Left lobe of liver (tissue), 2 donors: ENCODE measurements at places on chromosomes 16 and 17.

DNA sequence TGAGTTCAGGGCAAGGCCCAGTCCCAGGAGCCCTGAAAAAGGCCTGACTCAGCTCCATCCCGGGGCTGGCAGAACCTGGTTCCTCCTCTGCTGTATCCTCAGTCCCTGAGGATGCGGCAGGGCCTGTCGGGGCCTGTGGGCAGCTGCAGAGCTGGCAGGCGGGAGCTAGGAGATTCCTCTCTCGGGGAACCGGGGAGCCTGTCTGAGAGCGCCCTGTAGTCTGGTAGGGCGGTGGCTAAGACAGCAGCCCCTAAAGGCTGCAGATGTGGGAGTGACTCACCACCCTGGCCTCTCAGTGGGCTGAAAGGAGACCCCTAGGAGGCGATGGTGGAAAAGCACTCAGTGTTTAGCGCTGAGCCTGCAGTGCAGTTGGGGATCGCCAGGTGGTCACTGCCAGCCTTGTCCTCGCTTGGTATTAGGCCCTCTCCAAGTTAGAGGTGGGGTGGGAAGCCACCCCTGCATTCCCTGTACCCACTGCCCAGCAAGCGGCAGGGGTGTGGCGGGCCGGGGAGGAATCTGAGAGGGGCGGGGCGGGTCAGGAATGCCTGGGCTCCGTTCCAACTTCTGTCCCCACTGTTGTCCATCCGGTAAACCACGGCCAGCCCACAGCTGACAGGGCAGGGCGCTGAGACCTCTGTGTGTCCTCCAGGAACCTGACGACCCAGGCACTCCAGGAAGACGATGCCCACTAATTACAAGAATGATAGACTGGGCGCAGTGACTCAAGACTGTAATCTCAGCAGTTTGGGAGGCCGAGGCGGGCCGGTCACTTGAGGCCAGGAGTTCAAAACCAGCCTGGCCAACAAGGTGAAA lies 29.5 kb upstream of the CDH1 start:
- no peak for DNase-seq

DNA sequence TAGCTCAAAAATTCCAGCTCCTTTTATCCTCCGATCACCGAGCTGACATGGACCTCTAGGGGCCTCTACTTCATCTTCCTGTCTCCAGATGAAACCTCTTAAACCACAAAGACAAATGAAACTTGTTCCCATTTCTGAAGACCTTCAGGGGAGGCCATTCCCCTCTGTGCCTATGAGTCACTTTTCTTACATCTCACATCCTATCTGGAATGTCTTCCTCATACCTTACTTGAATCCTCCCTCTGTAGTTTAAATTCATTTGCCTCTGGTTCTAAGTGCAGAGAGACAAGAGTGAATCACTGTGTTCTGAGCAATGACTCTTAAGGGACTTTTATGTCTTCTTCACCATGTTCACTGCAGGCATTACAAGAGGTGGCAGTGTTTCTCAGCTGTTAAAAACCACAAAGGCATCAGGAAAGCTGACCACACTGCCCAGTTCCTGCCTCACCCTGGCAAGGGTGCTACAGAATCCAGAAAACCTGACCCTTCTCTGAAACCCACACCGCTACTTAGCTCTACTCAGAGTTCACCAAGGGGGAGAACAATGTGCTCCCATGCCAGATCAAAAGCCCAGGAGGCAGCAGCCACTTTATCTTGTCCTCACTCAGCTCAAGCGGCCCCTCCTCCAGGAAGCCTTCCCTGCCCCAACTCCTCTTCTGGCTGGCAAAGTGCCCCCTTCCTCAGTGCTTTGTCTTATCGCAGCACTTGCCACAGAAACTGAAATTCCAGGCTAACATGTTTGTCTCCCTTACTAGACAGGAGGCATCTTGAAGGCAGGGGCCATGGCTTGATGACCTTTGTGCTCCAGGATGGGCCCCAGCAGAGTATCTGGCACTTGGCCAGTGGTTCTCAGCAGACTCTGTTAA lies 6.4 kb downstream of the CUEDC1 start:
- DNase-seq: no peak

DNA sequence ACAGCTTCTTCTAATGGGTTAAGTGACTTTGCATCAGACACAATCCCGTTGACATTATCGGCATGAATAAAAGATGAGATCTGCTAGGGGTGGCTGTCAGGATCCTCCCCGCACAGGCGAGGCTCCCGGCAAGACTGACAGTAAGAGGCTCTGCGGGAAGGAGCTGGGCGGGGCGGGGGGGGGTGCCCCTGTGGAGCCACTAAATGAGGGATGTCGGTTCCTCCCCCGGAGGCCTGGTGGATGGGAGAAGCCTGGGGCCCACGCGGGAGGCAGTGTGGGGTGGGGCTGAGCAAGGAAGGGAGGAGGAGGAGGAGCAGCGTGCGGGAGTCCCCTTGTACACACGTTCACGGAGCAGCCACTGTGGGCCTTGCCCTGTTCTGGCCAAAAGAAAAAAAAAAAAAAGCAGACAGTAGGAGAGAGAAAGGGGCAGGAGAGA lies 190.9 kb upstream of the GSE1 start:
- peak; percentile 53 for DNase-seq

DNA sequence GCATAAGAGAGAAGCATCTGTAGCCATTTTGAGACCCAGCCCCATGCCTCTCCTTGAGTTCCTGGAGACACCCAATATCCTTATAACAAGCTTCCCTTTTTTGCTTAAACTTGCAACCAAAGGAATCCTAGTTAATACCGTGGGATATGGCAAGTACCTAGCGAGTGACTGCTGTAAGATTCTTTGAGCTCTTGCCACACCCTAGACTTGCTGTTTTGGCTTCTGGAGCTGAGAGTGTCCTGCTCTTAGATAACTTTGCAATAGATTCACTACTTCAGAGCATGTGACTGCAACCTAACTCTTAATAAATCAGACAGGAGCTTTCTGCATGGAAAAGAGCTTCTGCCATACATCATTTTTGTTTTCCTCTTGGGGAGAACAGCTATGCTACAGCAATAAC lies 58.3 kb downstream of the AKAP1 start:
- no peak for DNase-seq

DNA sequence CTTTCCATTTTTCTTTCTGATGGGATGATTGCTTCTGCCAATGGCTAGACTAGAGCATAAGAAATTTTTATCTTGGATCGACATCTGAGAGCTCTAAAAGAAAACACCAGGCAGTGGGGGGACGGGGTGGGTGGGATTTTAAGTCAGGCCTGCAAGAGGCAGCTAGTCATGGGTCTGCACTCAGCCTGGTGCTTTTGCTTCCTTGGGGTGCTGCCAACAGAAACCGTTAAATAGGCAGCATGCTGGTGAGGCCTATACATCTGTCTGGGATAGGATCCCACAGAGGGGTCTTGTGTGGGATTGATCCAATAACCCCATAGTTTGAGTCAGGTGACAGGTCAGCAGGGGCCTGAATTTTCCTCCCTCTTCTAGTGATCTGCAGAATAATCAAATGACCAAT lies 26.9 kb downstream of the ZNRF1 start:
- DNase-seq: no peak

DNA sequence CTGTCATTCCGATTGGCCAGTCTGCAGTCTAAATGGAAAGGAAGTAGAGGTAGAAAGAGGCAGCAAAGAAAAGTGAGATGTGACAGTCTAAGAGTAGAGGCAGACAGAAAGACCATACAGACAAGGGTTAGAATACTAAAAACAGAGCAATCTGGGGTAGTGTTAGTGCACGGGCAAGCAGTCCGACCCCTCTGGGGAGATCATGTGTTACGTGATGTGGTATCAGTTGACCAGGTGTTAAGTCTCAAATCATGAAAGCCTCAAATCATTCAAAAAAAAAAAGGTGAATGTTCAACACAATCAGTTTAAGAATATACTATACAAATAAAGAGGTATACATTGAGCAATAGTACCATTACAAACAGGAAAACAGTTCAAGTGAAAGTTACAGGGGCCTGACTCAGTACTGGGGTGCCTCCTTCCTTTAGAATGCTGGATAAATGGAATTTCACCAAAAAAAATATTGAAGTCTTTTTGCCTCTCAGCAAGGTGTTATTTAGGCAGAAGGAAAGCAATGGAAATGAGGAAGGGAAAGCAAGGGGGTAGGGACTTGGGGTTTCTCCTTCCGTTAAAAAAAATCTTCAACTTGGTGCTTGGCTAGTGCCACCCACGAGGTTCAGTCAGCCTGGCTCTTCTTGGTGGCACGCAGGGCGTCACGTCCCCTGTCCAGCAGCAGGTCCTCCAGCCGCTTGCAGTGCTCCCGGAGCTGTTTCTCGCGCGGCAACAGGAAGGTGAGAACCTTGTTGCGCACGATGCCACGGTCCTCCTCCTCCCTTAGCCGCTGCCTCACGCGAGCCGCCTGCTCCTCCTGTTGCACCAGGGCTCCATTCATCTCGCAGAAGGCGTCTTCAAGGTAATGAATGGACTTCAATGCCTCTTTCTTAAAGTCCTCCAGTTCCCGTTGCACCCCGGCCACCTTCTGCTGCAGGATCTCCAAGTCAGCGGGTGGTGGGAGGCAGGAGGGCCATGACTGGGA lies 616 bp downstream of the CCDC182 start:
- no peak for DNase-seq

GRCh38 chr17:65022751-65023700 lies 33.5 kb downstream of the GNA13 start:
- no peak for DNase-seq

DNA sequence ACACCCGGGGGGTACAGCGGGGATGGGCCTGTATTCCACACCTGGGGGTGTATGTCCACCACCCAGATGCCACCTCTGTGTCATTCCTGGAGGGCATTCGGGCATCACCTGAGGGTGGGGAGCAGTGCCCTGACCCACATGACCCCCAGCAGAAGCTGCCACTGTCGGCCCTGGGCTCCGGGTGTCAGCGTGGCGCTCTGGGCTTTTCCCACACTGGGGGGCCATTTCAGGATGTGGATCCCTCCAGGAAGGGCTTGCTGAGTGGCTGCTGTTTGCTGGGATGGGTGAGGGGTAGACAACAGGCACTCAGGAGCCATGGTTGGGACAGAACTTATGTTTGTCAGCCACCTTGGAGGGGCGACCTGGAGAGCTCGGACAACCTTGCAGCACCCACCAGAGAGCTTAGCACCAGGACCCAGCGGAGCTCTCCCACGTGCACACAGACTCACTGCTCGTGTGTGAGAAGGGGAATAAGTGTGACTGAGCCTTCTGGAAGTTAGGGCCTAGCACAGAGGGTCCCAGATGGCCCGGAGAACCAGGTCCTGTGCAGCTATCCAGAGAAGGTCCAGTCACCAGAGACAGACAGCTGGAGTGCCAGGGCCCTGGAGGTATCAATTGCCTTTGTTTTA lies 102.7 kb downstream of the METRNL start:
- DNase-seq: peak; percentile 28

GRCh38 chr17:9968881-9969280 lies 63.8 kb upstream of the RCVRN start:
- no peak for DNase-seq
